ENCODE measurements at places on chromosomes 7 and 10.

DNA sequence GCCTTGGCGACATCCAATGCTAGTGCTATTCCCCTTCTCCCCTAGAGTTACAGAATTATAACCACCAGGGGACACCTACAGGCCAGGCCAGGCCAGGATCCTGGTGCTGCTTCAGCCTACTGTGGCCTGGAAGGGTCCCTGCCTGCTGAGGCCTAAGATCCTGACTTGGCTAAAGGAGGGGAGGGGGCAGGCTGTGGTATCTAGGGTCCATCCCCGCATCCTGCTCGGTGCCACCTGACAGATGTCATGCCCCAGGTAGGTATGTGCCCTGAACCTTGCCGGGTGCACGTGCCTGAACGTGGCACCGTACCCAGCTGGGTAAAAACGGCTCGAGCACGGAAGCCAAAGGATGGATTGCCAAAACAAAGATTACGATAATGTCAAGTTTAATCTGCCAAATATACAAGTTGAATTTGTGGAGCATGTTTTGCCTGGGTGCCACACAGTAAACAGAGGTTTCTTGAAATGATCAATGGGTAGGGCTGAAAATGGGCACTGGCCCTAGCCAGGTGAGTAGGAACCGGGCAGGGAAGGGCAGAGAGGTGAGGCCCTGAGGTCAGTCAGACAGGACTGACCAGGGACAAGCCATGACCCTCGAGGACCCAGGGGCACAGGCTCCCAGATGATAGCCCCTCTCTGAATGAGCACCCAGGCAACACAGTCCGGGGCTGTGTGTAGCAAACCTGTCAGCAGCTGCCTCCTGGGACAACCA is 12.6 kb downstream of the PDAP1 start:
- no peak for DNase-seq

DNA sequence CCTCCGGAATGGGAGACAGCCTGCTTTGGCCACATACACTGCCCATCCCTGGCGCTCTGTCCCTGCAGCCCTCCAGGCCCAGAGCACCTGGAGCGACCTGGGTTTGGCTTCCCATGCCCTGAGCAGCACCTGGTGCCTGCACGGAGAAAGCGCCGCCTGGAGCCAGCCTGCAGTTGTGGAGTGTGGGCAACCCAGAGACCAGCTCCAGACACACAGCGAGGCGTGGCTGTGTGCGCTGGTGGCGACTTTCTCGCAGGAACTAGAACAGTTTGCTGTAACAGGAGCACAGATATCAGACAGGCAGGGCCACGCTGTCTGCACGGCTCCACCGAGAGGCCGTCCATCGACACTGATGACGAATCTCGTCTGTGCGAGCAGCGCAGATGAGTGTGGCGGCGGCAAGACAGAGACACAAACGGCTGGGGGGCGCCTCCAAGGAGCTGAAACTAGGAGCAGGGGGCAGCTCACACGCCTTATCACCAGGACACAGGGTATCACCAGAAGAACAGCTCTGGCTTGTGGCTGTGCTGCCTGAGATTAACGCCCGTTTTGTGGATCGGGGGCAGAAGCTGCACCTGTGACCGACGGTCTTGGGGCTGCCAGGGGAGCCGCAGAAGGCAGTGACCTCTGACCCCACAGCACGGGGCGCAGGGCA is 275.3 kb downstream of the DNAJB6 start:
- DNase-seq, result no peak

DNA sequence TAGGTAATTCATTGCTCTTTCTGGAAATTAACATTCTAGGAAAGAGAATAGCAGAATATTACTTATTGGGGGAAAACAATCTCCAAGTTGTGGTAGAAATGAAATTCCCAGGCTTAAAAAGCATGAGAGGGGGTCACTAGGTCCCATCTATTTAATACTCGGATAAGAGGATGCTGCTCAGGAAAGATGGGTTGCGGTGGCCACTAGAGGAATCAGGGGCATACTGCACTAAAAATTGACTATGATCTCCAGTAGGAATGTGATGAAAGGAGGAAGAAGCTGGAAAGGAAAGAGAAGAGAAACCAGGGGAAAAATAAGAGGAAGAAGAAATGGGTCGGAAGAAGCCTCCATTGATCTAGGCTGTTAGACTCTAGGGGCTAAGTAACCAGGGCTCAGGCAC is 192.8 kb downstream of the GPAM start:
- DNase-seq, result no peak

DNA sequence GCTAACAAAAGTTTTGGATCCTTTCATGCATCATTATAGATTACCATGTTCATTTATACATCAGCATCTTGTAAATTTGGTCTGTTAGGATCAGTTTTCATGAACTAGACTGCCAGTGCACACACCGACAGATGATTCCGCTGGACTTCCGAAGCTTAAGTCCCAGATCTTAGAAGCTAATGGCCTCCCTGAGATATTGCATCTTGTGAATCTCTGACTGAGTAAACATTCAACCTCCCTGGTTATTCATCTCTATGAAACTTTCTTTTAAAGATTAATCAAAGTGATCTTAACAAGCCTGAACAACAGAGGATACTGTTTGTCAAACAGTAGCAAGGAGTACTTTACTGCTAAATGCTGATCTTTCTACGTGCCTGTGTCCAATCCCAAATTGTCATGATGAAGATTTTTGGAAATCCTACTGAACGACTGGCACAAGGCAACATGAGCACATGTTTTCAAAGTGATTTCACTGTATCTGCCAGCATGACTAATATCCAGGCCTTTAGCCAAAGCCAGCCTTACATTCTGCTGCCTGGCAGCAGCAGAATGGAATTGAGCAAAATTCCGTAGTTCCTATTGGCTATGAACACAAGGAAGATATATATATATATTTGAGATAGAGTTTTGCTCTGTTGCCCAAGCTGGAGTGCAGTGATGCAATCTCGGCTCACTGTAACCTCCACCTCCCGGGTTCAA is 91.3 kb upstream of the ANK3 start:
- DNase-seq, result no peak

GRCh38 chr7:12391922-12392615 is 11.6 kb downstream of the VWDE start:
- DNase-seq, result no peak

GRCh38 chr7:114418117-114418516 is 3.5 kb downstream of the FOXP2 start:
- no peak for DNase-seq

DNA sequence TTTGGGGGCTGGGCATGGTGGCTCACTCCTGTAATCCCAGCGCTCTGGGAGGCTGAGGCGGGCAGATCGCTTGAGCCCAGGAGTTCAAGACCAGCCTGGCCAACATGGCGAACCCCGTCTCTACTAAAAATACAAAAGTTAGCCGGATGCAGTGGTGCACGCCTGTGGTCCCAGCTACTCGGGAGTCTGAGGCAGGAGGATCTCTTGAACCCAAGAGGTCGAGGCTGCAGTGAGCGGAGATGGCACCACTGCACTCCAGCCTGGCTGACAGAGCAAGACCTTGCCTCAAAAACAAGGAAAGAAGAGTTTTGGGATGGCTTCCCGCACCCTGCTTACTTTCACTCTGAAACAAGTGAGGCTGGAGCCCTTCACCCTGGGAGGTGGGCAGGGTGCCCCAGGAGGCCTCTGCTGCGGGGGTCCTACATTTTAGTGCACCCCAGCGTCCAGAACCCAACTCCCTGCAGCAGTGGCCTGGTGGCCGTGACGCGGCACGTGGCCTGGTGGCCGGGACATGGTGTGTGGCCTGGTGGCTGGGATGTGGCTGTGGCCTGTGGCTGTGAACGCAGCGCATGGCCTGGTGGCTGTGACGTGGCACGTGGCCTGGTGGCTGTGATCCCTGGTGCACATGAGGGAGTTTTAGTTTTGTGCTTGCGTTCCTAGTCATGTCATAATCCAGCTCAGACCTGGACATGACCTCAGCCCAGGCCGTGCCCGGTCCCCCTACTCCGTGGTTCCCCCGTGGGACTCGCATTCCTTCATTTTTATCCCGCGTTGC is 9.3 kb downstream of the KNDC1 start:
- no peak for DNase-seq

- DNase-seq, result no peak
These were observed 2.8 kb upstream of the ZC3HAV1L start for GRCh38 chr7:139038691-139039090.

GRCh38 chr7:122430710-122431109 is 126.2 kb upstream of the FEZF1 start:
- no peak for DNase-seq

DNA sequence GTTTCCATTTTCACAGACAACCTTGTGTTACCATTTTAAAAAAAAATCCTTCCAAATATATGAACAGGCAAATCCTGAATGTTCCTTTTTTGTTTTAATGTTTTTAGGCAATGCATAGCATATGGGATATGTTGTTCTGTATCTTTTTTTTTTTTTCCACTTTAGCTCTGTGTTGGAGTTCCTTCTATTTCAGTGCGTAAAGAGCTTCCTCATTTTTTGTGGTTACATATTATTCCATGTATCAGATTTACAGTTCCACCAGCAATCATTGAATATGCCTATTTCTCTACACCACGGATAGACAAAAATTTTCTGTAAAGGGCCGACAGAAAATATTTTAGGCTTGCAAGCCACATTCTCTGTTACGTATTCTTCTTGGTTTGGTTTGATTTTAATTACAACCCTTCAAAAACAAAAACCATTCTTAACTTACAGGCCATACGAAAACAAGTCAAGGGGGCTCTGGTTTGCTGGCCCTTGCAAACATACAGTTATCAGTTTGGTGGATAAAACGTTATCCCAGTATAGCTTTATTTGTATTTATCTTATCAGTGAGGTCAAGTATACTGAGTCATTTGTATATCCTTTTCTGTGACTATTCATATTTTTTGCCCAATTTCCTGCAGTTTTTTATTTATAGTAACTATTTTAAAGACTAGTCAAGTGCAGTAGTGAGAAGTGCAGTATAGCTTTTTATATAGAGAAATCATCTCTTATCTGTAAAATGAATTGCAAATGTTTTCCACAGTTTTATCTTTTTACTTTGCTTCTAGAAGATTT is 55.7 kb downstream of the RALA start:
- no peak for DNase-seq

DNA sequence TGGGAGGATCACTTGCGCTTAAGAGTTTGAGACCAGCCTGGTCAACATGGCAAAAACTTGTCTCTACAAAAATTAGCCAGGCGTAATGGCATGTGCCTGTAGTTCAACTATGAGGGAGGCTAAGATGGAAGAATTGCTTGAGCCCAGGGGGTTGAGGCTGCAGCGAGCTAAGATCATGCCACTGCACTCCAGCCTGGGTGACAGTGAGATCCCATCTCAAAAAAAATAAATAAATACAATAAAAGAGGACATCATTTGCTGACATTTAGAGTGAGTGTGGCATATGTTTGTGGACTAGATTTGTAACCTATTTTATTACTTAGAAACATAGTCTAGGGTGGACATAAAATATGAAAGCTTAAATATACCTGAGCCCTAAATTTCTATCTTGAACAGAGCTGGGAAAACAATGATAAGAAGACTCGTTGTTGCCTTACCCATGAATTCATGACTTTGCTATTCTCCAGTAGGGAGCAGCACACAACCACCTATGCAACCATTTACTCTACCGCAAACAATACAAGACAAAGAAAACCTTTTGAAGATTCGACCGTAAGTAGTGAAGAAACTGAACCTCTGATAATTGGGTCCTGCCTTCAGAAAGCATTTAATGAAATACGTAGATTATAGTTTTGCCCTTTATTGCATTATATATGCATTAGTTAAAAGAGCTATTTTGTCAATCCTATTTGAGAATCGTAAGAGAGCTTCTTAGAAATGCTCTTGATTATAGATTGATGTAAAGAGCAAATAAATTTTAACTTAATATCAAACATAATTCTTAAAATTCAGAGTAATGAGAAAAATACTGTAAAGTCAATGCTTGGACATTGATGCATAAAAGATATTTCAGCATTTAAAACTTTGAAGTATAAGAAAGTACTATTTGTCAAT is 83.5 kb downstream of the GNAT3 start:
- DNase-seq, result peak; percentile 70

GRCh38 chr7:66630531-66630930 is 1.9 kb downstream of the KCTD7 start:
- DNase-seq, result no peak

- no peak for DNase-seq
These were observed 219.7 kb downstream of the MLLT10 start for GRCh38 chr10:21753497-21754270.

DNA sequence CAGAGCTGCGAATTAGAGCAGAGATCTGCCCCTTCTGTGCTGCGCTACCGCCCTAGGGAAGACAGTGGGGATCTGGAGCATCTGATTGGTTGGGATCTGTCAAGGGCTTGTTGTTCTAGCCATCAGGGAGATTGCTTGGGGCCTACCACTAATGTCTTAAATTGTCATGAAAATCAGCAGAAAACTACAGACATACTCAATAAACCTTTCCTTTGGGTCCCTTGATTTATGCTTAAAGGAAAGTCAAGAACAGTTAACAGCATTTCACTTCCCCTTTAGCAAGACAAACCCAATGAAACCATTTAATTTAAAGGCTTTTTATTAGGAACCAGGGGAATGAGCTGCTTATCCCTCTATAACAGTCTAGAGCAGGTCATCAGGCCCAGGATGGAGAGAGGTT is 10.0 kb downstream of the SLC25A28 start:
- DNase-seq, result no peak

GRCh38 chr10:478471-479245 is 210.8 kb downstream of the DIP2C start:
- no peak for DNase-seq

- DNase-seq, result no peak
These were observed 72.1 kb downstream of the DNMBP start for GRCh38 chr10:99937630-99938029.

DNA sequence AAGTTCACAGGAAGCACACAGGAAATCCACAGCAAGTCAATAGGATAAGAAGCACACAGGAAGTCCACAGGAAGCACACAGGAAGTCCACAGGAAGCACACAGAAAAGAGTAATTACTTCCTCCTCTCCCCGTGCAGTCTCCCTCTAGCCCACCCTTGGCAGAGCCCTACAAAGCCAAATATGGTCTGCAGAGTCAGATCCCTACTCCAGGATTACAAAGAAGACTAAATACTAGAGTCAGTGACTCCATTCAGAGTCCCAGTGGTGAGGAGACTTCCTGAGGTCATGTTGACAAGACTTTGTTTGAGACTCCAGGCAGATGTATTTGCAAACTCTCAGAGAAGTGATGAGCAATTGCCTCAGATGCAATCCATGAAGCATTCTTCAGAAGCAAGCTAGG is 398.6 kb upstream of the AUTS2 start:
- no peak for DNase-seq

- DNase-seq, result no peak
These were observed 10.9 kb downstream of the C10orf71 start for GRCh38 chr10:49309691-49310411.

GRCh38 chr7:152161171-152161570 is 135.7 kb downstream of the GALNT11 start:
- DNase-seq, result no peak

GRCh38 chr10:124145109-124145870 is 51.9 kb upstream of the CHST15 start:
- no peak for DNase-seq
